H1 (cell line): ENCODE measurements at places on chromosomes 11 and 22.

DNA sequence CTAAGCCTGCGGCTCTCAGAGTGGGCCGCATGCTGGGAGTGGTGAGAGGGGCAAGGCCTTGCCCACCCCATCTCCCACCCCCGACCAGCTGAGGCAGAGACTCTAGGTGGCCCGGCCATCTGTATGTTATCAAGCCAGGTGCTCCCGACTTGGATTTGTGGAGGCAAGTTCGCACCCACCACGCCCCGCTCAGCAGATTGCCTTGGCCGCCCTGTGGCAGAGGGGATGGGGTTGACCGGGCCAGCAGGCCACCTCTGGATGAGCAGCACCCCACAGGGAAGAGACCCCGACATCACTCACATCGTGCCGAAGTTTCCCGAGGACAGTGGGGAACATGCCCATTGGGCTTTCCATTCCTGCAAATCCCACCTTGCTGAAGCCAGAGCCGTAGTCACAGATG, 40.8 kb downstream of the DHCR7 start:
- DNase-seq, result no peak

DNA sequence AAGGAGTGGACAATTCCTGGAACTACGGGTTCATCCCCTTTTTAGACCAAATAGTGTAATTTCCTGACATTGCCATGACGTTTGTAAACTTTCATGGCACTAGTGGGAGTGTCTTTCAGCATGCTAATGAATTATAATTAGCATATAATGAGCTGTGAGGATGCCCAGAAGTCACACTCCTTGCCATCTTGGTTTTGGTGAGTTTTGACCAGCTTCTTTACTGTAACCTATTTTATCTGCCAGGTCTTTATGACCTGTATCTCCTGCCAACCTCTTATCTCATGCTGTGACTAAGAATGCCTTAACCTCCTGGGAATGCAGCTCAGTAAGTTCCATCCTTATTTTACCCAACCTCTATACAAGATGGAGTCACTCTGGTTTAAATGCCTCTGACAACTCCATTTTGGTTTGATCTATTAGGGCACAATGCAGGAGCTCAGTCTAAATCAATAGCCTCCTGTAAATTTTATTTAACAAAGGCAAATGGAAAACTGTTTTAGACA, 20.7 kb downstream of the OR10A6 start:
- no peak for DNase-seq

DNA sequence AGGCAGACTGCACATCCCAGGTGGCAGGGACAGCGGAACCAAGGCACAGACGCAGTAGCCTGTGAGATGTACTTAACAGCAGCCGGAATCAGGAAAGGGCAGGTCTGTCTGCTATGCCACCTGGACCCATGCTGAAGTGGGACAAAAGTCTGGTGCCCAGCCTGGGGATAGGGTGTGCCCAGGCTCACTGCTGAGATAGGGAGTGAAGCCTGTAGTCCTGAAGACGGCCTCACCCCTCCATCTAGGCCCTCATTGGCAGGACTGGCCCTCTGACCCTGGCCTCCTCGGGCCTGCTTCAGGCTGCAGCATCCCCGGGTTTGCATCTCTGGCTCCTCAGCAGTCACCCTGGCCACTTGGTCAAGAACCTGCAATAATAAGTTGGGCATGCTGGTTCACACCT, 32.4 kb upstream of the TSKU start:
- DNase-seq, result no peak

GRCh38 chr22:31300896-31301295, 8.6 kb upstream of the PIK3IP1 start:
- no peak for DNase-seq

- DNase-seq, result no peak
Observed at GRCh38 chr11:28924004-28924403, 815.8 kb downstream of the METTL15 start.

DNA sequence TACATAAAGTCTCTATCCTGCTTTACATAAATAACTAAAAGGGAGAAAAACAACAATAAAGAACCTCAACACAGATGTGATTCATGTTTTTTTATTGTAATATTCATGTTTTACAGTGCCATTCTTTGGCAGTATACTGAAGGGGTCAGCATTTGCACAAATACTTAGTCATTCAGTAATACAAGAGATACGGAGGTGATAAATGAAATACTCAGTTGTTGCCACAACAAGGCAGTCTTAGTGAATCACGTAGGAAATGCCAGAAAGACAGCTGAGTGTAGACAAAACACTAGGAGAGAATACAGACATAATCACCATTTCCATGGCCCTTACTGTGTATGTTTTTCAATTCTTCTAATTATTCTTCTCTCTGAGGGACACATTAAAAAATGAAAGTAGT, 910.4 kb downstream of the METTL15 start:
- no peak for DNase-seq

GRCh38 chr22:39703928-39704639, 133.5 kb downstream of the CACNA1I start:
- no peak for DNase-seq

DNA sequence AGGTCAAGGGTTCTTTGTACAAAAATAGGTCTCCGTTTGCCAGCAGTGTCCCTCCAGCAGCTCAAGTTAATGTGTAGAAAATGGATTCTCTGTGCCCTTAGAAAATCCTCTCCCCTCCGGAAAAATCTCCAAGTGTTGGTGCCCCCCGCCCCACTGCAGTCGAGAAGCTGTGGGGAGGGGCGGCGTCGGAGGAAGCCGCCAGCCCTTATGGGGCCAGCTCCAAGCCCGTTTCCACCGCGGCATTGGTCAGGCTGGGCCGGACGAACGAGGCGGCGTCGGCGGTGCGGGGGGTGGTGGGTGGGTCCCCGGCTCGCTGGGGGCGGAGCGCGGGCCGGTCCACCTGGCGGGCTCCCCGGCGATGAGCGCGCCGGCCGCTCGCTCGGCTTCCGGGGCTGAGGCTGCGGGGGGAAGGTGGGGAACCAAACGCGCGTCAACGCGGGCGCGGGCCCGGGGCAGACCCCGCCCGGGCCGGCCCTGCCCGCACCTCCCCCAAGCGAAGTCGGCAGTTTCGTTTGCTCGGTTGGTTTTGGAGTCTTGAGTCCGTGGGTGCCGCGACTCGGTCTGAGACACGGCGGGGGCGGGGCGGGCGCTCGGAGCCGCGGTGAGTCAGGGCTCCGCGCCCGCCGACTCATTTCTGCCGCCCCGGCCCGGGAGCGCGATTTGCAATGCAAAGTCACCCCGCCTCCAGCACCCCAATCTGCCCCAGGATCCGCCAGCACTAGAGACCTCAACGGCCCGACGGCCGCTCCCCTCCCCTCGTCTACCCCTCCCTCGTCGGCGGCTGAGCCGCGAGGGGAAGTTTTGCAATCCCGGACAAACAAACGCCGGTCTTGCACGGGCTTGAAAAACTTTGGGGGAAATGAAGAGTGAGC, 1.4 kb downstream of the ASCL2 start:
- DNase-seq, result no peak

- no peak for DNase-seq
Observed at GRCh38 chr11:96012086-96012824, 88.3 kb upstream of the MTMR2 start.

- DNase-seq, result no peak
Observed at GRCh38 chr11:65560555-65561418, 2.6 kb upstream of the LTBP3 start.

GRCh38 chr22:21632237-21632895, at the start of gene CCDC116:
CCDC116 (plus strand) TSS chr22:21632760; CDS start chr22:21633182, 422 bp downstream.
- DNase-seq, result no peak
